ENCODE measurements at places on chromosomes 6 and 20. TPM values are rescaled to one million over a fixed set of nuclear protein-coding genes. Genes with fewer than 3 reads are reported as not detected.

SYNCRIP gene
- 63.4 TPM for total RNA-seq

NEDD9 gene
- 21.1 TPM for total RNA-seq

GRM1 gene
- 0.08 TPM for total RNA-seq

PAK5 gene
- not detected for total RNA-seq

DNAAF9 gene
- 11.3 TPM for total RNA-seq

PLN gene
- not detected for total RNA-seq
